ENCODE measurements at places on chromosomes 7 and 10. TPM values are rescaled to one million over a fixed set of nuclear protein-coding genes. Genes with fewer than 3 reads are reported as not detected.

The IGF2BP3 gene
- total RNA-seq: not detected

GRCh38 chr10:61943674-61944378, 42.3 kb downstream of the ARID5B start:
- peak overlapping the region; percentile 93 for H3K27ac ChIP-seq
- H3K4me3 ChIP-seq: peak overlapping the region; percentile 30
- H3K4me1 ChIP-seq: peaks cover 11% of the 10 kb centered on the region
- H3K27me3 ChIP-seq: no peaks in the 10 kb centered on the region
- peaks cover 15% of the 10 kb centered on the region for H3K36me3 ChIP-seq

The CUTC gene
- 28.1 TPM for total RNA-seq

DNA sequence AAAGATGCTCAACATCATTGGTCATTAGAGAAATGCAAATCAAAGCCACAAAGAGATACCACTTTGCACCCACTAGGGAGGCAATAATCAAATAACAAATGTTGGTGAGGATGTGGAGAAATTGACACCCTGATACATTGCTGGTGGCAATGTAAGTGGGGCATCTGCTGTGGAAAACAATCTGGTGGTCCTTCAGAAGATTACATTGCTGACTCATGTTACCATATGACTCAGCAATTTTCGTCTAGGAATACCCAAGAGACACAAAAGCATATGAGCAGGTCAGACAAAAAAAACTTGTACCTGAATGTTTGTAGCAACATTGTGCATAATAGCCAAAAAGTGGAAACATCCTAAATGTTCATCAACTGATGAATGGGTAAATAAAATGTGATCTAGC, 4.9 kb upstream of the CLDN3 start:
- no peak overlapping the region for H3K27ac ChIP-seq
- no peaks in the 10 kb centered on the region for H3K36me3 ChIP-seq
- peaks cover 7% of the 10 kb centered on the region for H3K4me1 ChIP-seq
- H3K27me3 ChIP-seq: peaks cover 8% of the 10 kb centered on the region

DNA sequence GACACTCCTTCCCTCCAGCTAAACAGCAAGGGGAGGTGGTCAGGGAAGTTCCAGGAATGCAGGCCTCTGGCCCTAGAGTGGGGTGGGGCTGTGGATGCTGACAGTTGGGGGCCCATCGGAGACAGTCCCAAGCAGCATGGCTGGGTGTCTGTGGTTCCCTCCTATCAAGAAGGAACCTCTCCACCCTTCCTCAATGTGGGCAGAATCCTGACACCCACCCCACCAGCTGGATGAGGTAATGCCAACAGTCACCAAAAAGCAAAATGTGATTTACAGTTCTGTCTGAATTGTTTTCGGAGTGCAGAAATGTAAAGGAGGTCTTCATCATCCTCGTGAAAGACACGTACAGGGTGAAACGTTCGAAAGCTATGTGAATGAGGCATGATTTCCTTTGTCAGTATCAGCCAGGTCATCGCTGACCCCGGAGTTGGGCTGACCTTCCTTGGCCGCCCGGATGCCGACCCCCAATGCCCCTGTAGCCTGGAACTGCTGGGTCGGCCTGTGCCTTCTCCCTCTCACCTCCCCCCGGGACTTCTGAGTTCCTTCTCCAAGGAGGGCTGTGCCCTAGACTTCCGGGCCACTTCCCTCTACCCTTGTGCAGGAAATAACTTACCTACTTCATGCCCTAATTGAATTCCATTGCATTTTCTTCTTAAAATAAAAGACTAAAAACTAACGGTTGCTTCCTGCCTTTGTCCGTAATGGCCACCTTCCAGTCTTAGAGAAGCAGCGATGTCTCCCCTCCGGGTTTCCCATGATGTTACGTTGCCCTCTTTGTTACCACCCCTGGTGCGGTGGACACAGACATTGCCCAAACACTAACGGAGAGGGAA, 24.5 kb downstream of the FOXK1 start:
- H3K27ac ChIP-seq: no peak overlapping the region
- peaks cover 18% of the 10 kb centered on the region for H3K4me1 ChIP-seq
- no peak overlapping the region for H3K4me3 ChIP-seq
- no peaks in the 10 kb centered on the region for H3K27me3 ChIP-seq
- H3K36me3 ChIP-seq: no peaks in the 10 kb centered on the region

DNA sequence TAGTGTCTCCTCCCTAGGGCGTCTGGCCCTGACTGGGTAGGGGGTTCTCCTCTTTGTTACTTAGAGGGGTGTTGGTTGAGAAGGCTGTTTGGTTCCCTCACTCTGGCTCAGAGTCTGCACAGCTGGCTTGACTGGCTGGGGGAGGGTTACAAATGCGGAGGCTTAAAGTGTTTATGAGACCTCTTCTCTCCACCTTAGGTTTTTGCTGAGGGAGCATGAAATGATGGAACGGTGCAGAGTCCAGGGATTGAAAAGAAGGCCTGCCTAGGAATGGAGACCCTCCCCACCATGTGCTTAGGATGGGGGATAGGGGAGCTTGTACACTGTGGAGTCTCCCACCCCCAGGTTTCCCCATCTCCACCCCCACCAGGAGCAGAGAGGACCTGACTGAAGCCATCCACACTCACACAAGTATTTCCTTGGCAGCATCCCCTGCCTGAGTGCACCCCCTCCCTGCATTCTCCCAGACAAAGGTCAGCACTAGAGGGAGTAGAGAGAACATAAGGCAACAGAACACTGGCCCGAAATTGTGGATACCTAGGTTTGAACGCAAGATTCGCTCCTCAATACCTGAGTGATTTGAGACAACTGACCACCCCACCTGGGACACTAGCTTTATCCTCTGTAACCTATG, 1.7 kb upstream of the LDB1 start:
- H3K27me3 ChIP-seq: no peaks in the 10 kb centered on the region
- no peak overlapping the region for H3K27ac ChIP-seq
- no peak overlapping the region for H3K4me3 ChIP-seq
- H3K36me3 ChIP-seq: no peaks in the 10 kb centered on the region

DNA sequence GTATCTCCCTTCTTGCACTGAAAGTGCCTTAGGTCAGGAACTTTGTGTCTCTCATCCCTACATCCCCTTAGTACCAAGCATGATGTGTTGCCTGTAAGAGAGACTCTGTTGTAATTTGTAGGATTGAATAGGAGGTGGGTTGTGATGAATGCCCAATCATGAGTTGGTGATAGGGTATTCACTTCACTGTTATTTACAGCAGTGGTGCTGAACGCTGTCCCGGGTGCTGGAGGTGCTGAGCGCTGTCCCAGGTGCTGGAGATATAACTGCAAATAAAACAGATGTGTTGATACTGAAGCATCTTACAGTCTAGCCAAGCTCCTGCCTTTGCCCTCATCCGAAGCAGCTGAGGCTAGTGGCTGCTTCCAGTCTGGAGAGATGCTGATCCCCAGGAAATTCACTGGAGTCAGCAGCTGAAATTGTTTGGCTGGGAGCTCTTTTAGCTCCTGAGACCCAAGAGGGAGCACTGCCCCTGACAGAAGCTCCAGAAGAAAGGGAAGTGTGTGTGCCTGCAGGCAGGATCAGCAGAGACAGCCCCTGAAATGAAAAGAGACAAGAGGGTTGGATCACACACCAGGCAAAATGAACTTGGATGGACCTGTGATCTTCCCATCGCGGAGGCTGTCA, 183.4 kb downstream of the SORCS3 start:
- H3K27ac ChIP-seq: no peak overlapping the region
- no peaks in the 10 kb centered on the region for H3K27me3 ChIP-seq
- H3K36me3 ChIP-seq: no peaks in the 10 kb centered on the region
- no peaks in the 10 kb centered on the region for H3K4me1 ChIP-seq
- DNase-seq: peak; percentile 19

- no peak overlapping the region for H3K4me3 ChIP-seq
- peaks cover 3% of the 10 kb centered on the region for H3K4me1 ChIP-seq
- H3K27ac ChIP-seq: no peak overlapping the region
- no peak for DNase-seq
- H3K36me3 ChIP-seq: no peaks in the 10 kb centered on the region
- H3K27me3 ChIP-seq: no peaks in the 10 kb centered on the region
These were observed 19.9 kb downstream of the TMEM176B start for GRCh38 chr7:150780292-150780691.

DNA sequence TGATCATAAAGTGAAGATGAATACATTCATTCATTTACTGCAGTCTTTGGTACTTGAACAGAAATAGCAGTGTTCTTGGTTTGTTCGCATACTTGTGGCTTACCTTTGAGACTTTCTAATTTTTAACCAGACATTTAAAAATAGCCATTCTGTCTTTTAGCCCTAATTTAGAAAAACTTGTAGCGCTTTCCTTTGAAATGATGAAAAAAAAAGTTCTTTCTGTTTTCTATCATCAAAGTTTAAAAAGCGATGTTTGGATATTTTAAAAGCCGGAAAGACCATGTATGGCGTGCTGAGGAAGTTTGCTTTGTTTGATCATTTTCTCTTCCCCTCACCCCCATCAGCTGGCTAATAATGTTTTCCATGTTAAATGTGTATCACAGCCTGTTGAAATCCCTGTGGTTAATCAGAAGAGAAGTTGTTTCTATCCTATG, 116.3 kb downstream of the CUX1 start:
- no peaks in the 10 kb centered on the region for H3K36me3 ChIP-seq
- H3K4me1 ChIP-seq: no peaks in the 10 kb centered on the region
- no peak overlapping the region for H3K4me3 ChIP-seq
- H3K27me3 ChIP-seq: no peaks in the 10 kb centered on the region
- H3K27ac ChIP-seq: no peak overlapping the region

The IQUB gene
- 0.09 TPM for total RNA-seq

The CUBN gene
- total RNA-seq: 4.7 TPM

- H3K27me3 ChIP-seq: no peaks in the 10 kb centered on the region
- no peaks in the 10 kb centered on the region for H3K36me3 ChIP-seq
- no peak overlapping the region for H3K4me3 ChIP-seq
- DNase-seq: no peak
- H3K27ac ChIP-seq: no peak overlapping the region
These were observed 279.0 kb downstream of the DNAJB6 start for GRCh38 chr7:157615852-157616251.

DNA sequence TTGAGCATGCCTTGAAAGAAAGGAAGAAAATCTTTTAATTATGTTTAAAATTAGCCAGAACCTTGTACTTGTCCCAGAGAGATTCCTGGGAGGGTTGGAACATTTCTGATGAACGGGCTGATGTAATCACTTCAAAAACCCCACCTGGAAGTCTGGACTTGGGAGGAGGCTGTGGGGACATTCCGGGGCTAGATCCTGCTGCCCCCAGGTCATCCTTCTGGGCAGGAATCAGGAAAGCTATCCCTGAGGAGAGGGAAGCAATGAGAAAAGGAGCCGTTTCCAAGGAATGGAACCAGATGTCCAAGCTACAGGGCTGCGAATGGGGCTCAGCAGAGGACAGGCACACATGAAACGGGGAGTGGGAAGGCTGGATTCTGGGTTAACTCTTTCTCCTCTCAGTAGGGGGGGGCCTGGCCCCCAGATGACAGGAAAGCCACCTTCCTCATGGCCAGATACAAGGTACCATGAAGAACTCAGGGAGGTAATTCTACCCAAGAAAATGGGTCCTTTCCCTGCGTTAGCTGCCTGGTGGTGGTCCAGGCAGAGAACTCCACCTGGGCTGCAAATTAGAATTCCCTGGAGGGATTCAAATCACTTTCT, 280.1 kb downstream of the TCF7L2 start:
- H3K36me3 ChIP-seq: no peaks in the 10 kb centered on the region
- H3K4me1 ChIP-seq: peaks cover 3% of the 10 kb centered on the region
- no peak overlapping the region for H3K27ac ChIP-seq
- DNase-seq: no peak
- no peaks in the 10 kb centered on the region for H3K27me3 ChIP-seq

All from natural killer cell (primary cell).